Endothelial cell (in vitro differentiated cells): ENCODE measurements at places on chromosomes 1 and 21. TPM values are rescaled to one million over a fixed set of nuclear protein-coding genes. Genes with fewer than 3 reads are reported as not detected.

Gene RAB42
- not detected for total RNA-seq

Gene OR2T11
- not detected for total RNA-seq

Gene IARS2
- total RNA-seq = 60.3 TPM

Gene CELA3B
- total RNA-seq = not detected
